ENCODE measurements at places on chromosomes 7 and 10. TPM values are rescaled to one million over a fixed set of nuclear protein-coding genes. Genes with fewer than 3 reads are reported as not detected.

GRCh38 chr7:101532400-101533102 is 96.5 kb downstream of the MYL10 start:
- DNase-seq, result no peak

- DNase-seq, result no peak
Measured at GRCh38 chr7:33742999-33743587, 162.2 kb upstream of the BMPER start.

DNA sequence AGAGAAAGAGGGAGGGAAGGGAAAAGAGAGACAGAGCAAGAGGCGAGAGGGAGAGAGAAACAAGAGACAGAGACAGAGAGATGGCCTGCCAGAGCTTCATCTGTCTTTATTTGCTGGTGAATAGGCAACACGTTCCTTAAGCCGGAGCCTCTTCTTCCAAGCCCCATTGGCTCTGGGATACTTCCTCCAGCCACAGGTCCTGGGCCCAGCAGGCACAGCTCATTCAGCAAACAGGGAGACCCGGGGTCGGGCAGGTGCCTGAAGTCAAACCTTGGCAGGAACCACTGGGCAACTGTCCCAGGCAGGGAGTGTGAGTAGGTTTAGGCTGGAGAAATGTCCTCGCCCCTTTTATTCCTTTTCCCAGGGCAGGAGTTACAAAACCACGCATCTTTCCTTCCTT is 68.2 kb downstream of the MYL10 start:
- no peak for DNase-seq

- DNase-seq, result no peak
Measured at GRCh38 chr7:50862302-50862701, 79.6 kb upstream of the GRB10 start.

GRCh38 chr7:47581438-47581803 is 490 bp downstream of the TNS3 start:
- DNase-seq, result no peak

GRCh38 chr7:78953726-78954363 is 499.6 kb downstream of the MAGI2 start:
- no peak for DNase-seq

DNA sequence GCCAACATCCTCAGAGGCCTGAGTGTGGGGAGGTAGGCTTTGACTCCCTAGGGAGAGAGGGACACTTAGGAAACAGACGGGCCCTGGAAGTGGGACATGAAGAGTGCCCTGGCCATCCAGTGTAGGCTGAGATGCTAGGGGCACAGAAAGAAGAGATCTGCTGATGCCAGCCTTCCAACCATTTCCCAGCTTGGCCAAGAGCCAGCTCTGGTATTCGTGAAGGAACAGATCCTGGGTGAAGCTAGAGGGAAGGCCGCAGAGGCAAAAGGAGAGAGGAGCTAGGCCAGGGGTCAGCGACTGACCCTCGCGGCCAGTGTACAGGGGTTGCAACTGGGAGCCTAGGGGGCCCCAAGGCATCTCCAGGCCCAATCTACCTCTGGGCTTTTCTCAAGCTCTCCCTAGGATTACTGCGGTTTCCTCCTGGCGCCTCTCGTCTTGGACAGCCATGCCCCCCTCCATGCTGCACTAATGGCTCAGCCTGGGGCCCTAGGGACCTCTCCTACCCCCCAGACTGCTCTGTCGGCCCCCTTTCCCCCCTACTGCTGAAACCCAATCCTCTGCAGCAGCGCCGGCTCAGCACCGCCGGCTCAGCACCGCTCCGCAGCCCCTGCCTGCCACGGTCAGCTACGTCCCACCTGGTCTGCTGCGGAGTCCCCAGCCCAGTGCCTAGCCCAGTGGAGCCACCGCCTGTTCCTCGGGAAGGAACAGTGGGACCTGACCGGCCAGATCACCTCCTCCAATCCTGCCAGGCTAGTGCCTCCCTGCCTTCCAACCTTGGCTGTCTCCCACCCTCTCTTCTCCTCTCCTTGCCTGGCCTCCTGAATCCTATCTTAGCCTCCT is at the start of gene ASIC3:
TSS of gene ASIC3 (plus strand) at position 556 of the 840 bp plus-strand sequence. CDS start 355 bp downstream, outside the sequence.
- DNase-seq, result no peak

- no peak for DNase-seq
Measured at GRCh38 chr10:125727436-125727835, 7.9 kb downstream of the EDRF1 start.

- no peak for DNase-seq
Measured at GRCh38 chr7:41693150-41693997, 9.5 kb downstream of the INHBA start.

DNA sequence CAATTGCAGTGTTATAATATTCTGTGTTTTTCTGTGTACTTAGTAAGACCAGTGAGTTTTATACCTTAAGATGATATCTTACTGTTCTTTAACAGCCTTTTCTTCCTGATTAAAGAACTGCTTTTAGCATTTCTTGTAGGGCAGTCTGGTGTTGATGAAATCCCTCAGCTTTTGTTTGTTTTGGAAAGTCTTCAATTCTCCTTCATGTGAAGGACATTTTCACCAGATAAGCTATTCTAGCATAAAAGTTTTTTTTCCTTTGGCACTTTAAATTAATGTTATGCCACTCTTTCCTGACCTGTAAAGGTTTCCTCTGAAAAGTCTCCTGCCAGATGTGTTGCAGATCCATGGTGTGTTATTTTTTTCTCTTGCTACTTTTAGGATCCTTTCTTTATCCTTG is 1059.8 kb downstream of the LRMDA start:
- DNase-seq, result no peak

DNA sequence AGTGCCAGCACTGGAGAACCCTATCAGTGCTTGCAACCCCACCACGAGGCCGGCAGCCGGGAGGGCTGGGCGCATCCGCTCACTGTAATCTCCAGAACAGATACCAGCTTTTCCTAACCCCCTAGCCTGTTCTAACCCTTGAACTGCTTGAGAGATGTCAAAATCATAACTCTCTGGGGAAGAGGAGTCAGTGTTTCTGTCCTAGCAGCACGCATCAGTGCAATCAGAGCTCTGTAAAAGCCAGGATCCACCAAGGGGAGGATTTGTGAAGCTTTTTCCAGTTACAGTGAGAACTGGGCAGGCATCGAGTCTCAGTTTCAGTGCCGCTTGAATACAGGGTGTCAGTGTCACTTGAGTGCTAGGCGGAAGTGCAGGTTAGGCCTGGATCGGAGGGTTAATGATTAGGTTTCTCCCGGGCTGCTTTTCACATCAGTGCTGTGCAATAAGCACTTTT is 104.5 kb upstream of the INSYN2A start:
- no peak for DNase-seq

DNA sequence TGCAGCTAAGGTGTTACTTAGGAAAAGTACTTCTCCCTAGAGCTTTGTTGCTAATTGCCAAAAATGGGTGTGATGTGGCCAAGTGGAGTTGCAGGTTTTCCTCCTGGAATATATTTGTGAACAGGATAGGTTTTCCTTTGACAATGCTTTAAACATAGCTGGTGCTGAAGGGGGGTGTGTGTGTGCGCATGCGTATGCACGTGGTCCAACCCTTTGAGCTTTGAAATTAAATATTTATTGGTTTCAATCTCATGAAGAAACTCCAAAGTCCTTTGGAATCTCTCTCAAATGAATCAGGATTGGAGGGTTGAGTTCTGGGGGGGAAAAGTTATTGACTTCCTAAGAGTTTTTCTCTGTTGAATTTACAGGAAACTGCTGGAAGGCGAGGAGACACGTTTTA is 11.1 kb downstream of the INA start:
- no peak for DNase-seq

GRCh38 chr7:98396768-98397167 is 4.1 kb downstream of the BAIAP2L1 start:
- no peak for DNase-seq

Gene ANKRD1
- total RNA-seq, result not detected

Gene HSPA12A
- total RNA-seq, result not detected

Gene AKR1D1
- not detected for total RNA-seq

Gene PON1
- total RNA-seq, result not detected

Gene SEM1
- total RNA-seq, result 52.1 TPM

Gene SRI
- 110 TPM for total RNA-seq

All from activated CD8-positive, alpha-beta T cell treated with anti-CD3 and anti-CD28 coated beads, Interleukin-2, amount 10 ng/mL, durations not matched to agents 7 days and 5 days (primary cell).